NCI-H187 treated with DMSO at 0.1 percent for 48 hours (cell line): ENCODE measurements at places on chromosomes 6 and 20.
A peak's percentile ranks its signal among the peaks of the same experiment; 100 is the strongest.

GRCh38 chr6:41306187-41306854 is 19.8 kb upstream of the TREM1 start:
- no peak for DNase-seq

DNA sequence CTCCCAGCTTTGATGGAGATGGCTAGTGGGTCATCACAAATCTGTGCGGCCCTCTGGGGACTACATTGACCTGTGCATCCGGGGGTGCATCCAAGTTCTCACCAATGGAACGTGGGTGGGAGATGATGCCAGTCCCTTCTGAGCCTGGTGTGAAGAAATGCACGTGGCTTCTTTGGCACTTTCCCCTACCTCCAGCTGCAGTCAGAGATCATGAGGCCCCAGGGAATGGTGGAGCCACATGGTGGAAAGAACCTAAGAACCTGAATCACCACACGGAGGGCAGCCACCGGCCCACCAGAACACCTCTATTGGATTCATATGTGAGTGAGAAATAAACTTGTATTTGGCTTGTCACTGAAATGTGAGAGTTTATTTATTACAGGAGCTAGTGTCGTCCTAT is 9.9 kb upstream of the CDKN1A start:
- no peak for DNase-seq

GRCh38 chr6:135192256-135193174 is 11.4 kb downstream of the MYB start:
- no peak for DNase-seq

DNA sequence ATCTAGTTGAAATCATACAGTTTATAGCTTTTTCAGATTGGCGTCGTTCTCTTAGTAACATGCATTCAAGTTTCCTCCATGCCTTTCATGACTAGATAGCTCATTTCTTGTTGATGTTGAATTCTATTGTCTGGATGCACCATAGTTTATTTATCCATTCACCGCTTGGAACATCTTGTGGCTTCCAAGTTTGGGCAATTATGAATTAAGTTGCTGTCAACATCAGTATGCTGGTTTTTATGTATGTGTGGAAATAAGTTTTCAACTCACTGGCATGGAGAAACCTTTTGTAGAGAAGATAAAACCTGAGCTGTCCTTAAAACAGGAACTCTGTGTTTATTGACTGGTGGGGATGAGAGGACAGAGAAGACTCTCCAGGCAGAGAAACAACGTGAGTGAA is 248.0 kb downstream of the CDC5L start:
- DNase-seq = no peak

- no peak for DNase-seq
Measured at GRCh38 chr6:37200085-37200484, 30.1 kb downstream of the PIM1 start.

GRCh38 chr6:116779573-116780164 is 14.2 kb upstream of the FAM162B start:
- DNase-seq = no peak

DNA sequence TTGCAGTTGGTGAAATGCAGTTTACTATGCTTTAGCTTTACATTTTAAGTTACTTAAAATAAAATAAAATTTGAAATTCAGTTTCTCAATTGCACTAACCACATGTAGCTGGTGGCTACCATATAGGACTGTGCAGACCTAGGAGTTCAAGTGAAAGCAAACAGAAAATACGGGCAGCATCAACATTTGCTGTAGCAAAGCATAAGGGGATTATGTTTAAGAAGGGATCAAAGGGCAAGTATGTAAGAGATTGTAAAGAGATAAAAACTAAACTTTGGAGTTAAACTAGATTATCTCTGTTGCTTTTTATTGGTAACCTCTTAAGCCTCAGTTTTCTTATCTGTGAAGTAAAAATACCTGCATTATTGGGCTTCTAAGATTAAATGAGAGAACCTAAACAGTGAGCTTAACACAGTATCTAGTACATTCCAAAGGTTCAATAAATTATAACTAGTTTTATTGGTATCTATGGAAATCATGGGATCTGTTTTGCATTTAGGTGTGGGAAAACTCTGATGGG is 81.2 kb downstream of the SPTLC3 start:
- no peak for DNase-seq

DNA sequence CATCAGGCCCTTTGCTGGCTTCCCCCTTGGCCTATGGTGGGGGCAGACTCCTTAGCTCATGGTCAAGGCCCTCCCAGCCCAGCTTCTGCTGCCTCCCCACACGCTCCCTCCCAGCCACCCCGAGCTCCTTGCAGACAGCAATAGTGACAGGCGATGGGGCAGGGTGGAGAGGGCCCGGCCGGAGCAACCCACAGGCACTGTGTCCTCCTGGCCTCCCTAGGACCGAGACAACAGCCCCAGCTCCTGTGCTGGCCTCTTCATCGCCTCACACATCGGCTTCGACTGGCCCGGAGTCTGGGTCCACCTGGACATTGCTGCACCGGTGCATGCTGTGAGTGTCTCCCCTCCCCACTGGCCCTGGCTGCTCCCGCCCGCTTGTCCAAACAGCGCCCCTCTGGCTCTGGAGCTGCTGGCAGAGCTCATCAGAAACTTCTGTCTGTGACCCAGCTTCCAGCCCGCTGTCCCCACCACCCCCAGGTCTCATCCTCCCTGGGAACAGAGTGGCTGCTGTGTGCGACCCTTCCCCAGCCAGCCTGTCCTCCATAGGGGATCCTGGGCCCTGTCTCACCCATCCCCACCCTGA is 21.8 kb downstream of the NPEPL1 start:
- DNase-seq = no peak

DNA sequence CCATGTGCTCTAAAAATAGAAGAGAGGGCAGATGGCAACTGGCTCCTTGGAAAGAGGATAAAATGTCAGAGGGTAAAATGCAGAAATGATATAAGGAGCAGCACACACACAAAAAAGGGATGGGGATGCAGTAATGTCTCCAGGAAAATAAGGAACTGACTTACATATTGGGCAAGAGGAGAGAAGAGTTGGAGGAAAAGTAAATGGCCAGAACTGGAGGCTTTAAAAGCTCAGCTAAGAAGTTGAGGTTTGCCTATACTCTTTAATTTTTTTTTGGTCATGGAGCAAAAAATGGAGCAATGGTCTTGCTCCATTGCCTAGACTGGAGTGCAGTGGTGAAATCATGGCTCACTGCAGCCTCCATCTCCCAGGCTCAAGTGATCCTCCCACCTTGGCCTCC is 93.7 kb downstream of the SULF2 start:
- no peak for DNase-seq

GRCh38 chr20:19695081-19695480 is 63.0 kb upstream of the RIN2 start:
- DNase-seq = no peak

DNA sequence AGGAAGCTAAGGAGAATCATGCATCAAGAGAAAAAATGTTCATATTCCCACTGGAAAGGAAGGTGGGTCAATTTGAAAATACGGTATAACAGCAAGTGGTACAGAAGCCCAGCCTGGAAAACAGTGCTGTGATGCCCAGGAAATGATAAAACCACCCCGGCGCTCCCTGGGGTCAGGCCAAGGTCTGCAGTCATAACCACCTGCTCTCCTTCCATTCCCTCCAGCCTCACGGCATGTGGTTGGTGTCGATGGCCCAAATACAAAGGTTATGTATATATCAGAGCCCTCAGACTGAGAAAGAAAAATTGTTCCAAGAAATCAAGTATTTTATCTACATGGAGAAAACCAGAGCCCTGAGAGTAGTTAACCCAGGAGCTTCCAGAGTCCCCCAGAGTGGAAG is 208.1 kb upstream of the CDYL start:
- no peak for DNase-seq

- DNase-seq = no peak
Measured at GRCh38 chr6:57267586-57268293, 45.6 kb upstream of the RAB23 start.

- peak; percentile 84 for DNase-seq
Measured at GRCh38 chr20:32483351-32484224, 101.5 kb downstream of the NOL4L start.

- DNase-seq = no peak
Measured at GRCh38 chr20:3702611-3703391, 9.6 kb downstream of the SIGLEC1 start.

GRCh38 chr20:43825051-43825402 is 89.6 kb upstream of the TOX2 start:
- no peak for DNase-seq

DNA sequence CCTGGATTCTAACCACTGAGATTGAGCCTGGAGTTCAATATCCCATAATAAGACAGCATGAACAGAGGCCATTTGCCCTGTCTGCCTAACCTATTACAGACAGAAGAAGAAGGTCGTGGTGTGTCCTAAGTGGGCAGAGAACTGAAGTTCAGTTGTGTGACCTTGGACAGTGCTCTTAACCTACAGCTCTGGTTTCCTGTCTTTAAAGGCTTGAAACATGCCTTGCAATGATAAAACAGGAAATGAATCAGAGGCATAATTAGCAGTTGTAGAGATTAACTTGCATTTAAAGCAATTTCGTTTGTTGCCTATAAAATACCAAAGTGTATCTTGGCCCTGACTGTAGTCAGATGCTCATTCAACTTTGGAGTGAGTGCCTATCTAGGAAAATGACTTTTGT is 507.2 kb upstream of the CHD6 start:
- DNase-seq = no peak
